Thymus (tissue), 14 donors: ENCODE measurements at places on chromosomes 5 and 9.

DNA sequence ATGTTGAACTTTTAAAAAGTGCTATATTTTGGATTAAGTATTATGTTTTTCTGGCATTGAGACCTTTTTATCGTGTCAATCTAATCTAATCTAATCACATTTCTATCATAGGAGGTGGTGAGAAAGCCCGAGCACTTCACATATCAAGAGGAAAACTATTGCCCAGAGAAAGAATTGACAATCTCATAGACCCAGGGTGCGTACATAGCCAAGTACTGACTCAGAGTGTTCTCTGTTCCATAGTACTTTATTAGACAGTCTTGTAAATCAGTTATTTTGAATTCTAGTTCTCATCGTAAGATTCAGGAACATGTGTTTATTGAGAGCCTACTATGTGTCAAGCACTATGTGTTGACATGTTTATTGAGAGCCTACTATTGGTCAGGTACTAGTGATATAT is 9.0 kb downstream of the MCCC2 start:
- DNase-seq, result no peak

DNA sequence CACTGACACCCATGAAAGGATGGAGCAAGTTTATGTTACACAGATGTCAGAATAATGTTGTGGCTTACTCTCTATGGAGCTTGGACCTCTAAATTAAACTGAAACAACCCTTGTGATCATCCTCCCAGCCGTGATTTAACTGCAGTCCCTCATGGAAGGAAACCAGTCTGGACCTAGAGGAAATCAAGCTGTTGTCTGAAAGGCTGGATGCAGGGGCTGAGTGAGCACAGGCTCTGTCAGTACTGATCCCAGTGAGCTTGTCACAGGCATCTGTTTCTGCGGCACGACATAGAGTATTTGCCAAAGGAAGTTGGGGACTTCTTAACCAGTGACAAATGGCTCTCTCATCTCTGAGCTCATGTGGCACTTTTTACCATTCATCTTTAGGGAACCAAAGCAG is 282.9 kb upstream of the MAP3K1 start:
- DNase-seq, result no peak

GRCh38 chr5:170642776-170643436 is 139.1 kb downstream of the KCNIP1 start:
- DNase-seq, result no peak

- no peak for DNase-seq
These were observed 24.3 kb downstream of the HMGCR start for GRCh38 chr5:75361310-75361709.

DNA sequence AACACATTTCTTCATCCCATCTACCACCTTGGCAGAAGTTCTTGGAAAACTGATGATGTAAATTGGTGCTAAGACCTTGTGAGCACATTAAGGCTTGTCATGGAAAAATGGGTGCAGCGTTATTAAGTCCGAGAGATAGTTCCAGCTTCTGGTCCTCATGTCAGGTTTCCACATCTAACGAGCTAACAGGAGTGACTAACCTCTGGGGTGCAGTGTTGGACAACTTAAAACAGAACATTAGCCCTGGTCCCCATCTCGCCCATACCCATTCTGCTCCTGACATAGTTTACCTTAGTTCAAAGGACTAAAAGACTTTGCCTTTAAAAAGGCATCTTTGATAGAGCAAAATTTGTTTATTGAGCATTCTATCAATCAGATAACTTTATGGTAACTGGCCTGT is 128.0 kb downstream of the SLC1A3 start:
- DNase-seq, result no peak

DNA sequence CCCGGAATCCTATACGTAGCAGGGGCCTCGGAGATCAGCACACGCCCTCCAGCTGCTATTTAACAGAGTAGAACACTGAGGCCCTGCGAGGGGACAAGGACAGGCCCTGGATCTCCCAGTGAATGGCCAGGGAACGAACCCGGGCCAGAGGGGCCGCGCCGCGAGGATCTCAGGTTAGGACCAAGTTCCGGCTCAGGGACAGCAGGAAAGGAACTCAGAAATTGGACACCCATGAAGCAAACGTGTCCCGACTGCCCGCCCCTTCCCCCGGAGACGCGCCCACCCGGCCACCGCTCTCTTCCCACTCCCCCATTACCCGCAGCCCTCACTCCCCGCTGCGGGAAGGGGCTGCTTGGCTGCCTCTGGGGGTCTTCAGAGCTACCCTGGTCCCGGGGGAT is 1.0 kb upstream of the FOXE1 start:
- no peak for DNase-seq

DNA sequence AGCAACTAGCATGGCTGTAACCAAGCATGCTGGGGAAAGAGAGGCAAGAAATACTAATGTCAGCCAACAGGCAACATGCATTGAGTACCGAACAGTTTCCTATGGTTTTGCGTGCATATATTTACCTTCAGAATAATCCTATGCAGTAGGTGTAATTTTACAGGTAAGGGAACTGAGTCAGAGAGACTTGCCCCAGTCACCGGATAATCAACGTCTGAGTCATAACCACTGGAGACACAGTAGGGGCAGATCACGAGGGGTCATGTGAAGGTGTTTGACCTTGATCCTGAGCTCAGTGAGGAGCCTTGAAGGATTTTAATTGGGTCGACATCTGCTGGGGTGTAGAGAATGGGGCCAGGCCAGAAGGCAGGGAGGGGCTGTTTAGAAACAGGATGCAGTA is 13.4 kb upstream of the TSC1 start:
- no peak for DNase-seq

GRCh38 chr5:10307206-10308148 is at the start of gene CMBL:
Gene CMBL (minus strand): TSS chr5:10307902. CDS start chr5:10290762, 17,140 bp downstream.
- no peak for DNase-seq

DNA sequence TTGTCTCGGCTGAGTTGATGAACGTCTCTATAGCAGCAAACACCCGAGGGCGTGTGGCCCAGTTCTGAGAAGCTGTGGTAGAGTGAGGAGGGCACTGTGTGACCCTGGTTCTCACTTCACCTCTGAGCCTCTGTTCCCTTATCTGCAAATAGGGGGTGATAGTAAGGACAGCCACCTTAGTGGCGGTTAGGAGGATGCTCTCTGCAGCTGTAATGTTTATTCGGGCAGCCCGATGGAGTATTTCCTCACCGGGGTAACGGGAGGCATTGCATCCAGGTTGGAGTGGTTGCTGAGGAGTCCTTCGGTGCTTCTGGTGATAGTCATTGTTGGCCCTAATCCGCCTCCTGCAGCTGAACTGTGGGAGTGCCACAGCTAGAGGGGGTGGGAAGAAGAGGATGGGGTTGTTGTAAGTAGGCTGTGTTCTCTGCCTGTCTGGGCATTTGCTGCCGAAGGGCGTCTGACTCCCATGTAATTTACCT is 13.9 kb downstream of the PRRC2B start:
- DNase-seq, result no peak

DNA sequence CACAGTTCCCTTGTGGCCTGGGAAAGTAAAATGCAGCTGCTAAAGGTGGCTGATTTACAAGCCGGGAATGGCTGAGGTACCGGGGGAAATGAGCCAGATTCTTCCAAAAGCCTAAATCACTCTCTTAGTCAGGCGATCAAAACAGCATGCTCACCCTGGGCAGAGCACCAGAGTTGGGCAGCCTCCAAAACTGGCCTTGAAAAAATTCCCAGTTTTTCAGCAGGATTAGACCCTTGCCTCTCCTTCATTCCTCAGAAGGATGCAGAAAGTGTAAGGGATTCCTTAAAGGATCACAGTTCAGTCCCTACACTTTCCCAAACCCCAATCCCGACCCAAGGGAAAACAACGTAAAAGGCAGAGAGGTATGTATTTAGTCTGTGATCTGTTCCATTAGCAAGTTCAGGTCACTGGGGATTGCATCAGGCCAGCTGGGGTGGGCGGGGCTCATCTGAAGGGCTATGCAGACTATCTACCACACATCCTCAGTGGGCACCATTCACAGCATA is 16.9 kb downstream of the TMEM174 start:
- DNase-seq, result no peak

DNA sequence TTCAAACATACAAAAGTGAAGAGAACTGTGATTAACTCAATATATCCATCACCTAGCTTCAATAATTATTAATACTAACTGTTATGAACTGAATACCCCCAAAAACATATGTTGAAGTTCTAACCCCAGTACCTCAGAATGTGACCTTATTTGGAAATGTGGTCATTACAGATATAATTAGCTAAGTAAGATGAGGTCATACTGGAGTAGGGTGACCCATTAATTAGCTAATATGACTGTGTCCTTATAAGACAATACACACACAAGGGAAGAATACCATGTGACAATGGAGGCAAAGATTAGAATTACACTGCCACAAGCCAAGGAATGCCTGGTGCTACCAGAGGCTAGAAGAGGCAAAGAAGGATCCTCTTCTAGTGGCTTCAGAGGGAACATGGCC is 7.8 kb downstream of the RRAGA start:
- DNase-seq, result no peak

DNA sequence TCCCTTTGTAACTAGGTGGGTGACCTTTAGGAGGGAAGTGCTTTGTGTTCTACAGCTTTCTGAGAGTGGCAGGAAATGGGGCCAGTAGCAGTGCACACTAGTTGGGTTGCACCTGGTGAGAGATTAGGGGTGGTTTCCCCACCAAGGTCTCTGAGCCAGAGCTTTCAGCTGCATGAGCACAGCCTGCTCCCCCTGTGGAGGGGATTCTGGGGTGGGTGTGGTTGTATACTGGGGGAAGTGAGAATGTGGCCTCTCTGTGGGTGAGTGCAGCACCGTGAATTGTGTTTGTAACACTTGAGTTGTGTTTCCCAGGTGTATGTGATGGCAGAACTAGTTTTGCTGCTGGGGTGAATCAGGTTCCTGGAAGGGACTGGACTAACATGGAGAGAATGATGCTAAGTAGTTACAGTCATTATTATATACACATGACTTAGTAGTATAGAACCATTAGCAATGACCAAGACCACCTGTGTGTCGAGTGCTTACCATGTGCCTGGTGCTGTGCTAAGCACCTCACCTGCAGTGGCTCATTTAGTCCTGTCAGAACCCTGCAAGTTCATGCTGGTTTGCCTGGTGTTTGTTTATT is 11.8 kb upstream of the CXXC5 start:
- peak; percentile 85 for DNase-seq

- no peak for DNase-seq
These were observed 11.3 kb downstream of the GTF3C4 start for GRCh38 chr9:132681561-132681960.

DNA sequence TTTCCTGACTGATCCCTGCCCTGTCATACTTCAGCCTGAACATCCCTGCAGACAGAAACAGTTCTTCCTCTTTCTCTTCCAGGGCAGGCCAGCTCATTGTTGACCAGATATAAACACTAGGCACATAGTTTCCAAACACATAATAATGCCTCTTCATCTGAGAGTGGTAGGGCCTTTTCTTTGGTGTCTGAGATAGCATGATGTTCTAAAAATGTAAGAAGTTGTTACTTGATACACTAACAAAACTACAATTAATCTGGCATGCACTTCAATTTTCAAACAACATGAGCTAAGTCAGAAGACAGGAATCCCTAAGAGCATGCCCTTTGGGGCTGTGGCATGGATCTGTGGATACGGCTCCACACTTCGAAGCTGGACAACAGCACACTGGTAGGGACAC is 246.6 kb downstream of the SPOCK1 start:
- DNase-seq, result no peak

DNA sequence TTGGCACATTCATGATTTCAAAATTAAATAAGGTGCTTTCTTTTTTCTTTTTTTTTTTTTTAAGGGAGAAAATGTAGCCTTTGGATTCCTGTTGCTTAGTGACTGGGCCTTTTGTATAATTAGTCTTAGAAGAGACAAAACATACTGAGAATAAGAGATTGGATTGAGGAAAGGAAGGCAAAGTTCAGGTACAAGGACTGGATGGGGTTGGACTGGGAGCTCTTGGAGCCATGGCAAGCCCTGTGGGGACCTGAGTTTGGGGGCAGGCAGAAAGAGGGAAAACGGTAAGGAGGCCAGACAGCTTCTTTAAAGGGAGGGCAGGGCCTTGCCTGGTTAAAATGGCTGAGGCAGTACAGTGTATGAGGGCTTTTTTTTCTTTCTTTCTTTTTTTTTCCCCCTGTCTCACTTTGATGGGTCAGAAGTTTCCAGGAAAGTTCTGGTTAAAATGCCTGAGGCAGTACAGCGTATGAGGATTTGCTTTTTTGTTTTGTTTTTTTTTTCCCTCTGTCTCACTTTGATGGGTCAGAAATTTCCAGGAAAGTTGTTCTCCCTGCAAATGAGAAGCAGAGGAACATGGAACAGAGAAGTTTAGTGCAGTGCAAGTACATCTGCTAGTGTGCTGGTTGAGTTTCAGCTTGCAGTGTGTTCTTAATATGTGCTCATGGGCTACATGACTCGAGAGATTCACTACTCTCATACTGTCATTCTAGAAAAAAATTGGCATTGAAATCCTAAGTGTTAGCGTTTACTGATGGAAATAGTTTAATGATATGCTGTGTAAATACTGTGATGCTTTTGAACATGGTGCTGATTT is 16.8 kb downstream of the SNX18 start:
- DNase-seq, result no peak

GRCh38 chr9:114900942-114901802 is 29.2 kb downstream of the TNFSF8 start:
- no peak for DNase-seq

DNA sequence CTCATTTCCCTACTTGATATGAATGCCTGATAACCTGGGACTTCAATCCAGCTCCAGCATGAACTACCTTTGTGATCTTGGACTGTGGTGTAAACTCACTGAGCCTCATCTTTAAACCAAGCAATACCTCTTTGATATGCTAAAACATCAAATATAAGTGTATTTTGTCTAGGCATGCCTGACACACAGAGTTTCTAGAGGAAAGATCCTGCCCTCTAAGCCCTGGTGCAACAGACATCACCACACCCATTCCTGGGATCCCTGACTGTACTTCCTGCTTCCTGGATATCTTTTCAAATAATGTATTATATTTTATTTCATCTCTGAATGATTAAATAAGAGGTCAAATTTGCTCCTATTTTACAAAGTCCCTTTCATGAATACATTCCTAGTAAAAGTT is 55.8 kb downstream of the ANXA2R start:
- no peak for DNase-seq

DNA sequence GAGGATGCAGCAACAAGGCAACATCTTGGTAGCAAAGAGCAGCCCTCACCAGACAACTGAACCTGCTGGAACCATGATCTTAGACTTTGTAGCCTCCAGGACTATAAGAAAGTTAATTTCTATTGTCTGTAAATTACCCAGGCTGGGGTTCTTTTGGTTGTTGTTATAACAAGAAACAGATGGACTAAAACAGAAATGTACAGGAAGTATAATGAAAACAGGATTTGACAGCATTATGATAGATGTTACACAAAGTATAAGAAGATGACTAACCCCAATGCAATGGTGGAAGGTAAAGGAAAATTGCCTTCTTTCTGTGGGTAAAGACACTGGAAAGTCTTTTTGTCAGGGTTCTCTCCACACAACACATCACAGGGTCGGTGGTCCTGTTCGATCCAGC is 204.2 kb downstream of the SGCD start:
- no peak for DNase-seq

- no peak for DNase-seq
These were observed 22.4 kb upstream of the SLC6A3 start for GRCh38 chr5:1467341-1468246.

GRCh38 chr5:10699281-10699874 is 61.7 kb downstream of the DAP start:
- peak; percentile 8 for DNase-seq

GRCh38 chr9:26243726-26244125 is 565.5 kb upstream of the TUSC1 start:
- no peak for DNase-seq

- no peak for DNase-seq
These were observed 30.8 kb downstream of the LCP2 start for GRCh38 chr5:170266570-170267381.
